ENCODE measurements at places on chromosomes 1 and 21. TPM values are rescaled to one million over a fixed set of nuclear protein-coding genes. Genes with fewer than 3 reads are reported as not detected.

DNA sequence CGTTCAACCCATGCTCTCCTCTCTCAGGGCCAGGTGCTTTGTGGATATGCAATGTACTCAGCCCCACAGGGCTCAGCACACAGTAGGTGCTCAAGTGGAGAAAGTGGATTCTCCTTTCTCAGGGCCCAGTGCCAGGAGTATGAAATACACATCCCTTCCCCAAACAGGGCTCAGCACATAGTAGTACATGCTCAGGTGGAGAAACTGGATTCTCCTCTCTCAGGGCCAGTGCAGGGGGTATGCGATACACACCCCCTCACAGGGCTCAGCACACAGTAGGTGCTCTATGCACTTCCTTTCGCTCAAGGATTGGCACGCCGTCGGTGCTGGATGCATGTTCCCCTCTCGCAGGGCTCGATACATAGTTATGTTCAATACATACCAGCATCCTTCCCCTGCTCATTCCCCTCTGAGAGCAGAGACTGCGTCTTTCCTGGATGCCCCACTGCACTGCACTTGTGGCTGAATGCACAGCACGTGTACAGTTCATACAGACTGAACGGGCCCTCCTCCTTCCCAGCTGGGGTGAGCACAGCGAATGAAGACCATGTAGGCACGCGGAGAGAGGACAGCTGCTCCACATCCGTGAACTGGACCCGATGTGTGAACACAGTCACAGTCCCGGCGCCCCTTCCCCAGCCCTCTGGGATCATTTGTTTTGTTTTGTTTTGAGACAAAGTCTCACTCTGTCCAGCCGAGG lies 16.6 kb upstream of the DISP3 start:
- DNase-seq, result no peak
- no peak overlapping the region for H3K27ac ChIP-seq
- H3K36me3 ChIP-seq, result no peaks in the 10 kb centered on the region

GRCh38 chr21:38478782-38479181 lies 19.5 kb downstream of the ERG start:
- H3K4me3 ChIP-seq, result no peak overlapping the region
- no peaks in the 10 kb centered on the region for H3K27me3 ChIP-seq

GRCh38 chr1:160411271-160412027 lies 11.1 kb downstream of the VANGL2 start:
- H3K4me1 ChIP-seq, result no peaks in the 10 kb centered on the region
- no peak for DNase-seq
- H3K27ac ChIP-seq, result no peak overlapping the region
- no peak overlapping the region for H3K4me3 ChIP-seq

MMEL1 gene
- polyA plus RNA-seq, result 0.46 TPM

SYT2 gene
- polyA plus RNA-seq, result under 0.01 TPM

TSSK3 gene
- 4.4 TPM for polyA plus RNA-seq

- no peak overlapping the region for H3K27ac ChIP-seq
- H3K4me3 ChIP-seq, result no peak overlapping the region
- no peaks in the 10 kb centered on the region for H3K36me3 ChIP-seq
Observed at GRCh38 chr1:66058558-66058957, 265.9 kb downstream of the PDE4B start.

- no peak overlapping the region for H3K4me3 ChIP-seq
- no peaks in the 10 kb centered on the region for H3K27me3 ChIP-seq
- no peaks in the 10 kb centered on the region for H3K4me1 ChIP-seq
Observed at GRCh38 chr1:77552626-77553025, 129.8 kb downstream of the ZZZ3 start.

GRCh38 chr1:179021873-179022272 lies 3.8 kb upstream of the FAM20B start:
- DNase-seq, result no peak
- H3K27ac ChIP-seq, result no peak overlapping the region
- peaks cover 9% of the 10 kb centered on the region for H3K4me1 ChIP-seq
- H3K36me3 ChIP-seq, result no peaks in the 10 kb centered on the region
- no peak overlapping the region for H3K4me3 ChIP-seq

- peaks cover 48% of the 10 kb centered on the region for H3K36me3 ChIP-seq
- H3K4me1 ChIP-seq, result peaks cover 9% of the 10 kb centered on the region
- H3K27ac ChIP-seq, result no peak within 1 kb of the TSS
- no peak within 1 kb of the TSS for H3K4me3 ChIP-seq
- H3K27me3 ChIP-seq, result no peaks in the 10 kb centered on the region
Observed at GRCh38 chr1:33320619-33321165, at the start of gene A3GALT2. Gene A3GALT2, minus strand, starts transcription at chr1:33321098. Its CDS starts 0 bp downstream, at chr1:33321098.

DNA sequence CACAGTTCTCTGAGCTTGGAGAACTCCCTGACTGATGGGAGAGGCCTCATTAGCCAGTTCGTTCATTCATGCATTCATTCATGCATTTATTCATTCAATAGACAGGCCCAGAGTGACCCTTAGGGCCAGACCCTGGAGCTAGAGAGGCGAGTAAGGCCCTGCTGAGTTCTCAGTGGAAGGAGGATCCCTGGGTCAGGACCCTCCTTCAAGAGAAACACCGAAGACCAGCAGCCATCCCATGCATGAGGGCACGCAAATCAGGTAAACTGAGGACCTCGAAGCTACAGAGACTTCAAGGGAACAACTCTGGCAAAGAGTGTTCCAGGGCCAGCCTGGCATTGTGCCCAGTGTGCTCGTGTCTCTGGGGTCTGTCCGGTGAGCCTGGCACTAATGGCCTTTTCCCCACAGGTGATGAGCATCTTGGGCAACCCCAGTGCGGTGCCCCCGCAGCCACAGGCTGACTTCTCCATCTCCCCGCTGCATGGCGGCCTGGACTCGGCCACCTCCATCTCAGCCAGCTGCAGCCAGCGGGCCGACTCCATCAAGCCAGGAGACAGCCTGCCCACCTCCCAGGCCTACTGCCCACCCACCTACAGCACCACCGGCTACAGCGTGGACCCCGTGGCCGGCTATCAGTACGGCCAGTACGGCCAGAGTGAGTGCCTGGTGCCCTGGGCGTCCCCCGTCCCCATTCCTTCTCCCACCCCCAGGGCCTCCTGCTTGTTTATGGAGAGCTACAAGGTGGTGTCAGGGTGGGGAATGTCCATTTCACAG lies 104.8 kb downstream of the PAX7 start:
- H3K4me3 ChIP-seq, result no peak overlapping the region
- no peaks in the 10 kb centered on the region for H3K36me3 ChIP-seq
- no peak overlapping the region for H3K27ac ChIP-seq
- H3K27me3 ChIP-seq, result no peaks in the 10 kb centered on the region
- no peak for DNase-seq

GRCh38 chr1:207923561-207923960 lies 12.6 kb upstream of the CD34 start:
- H3K4me1 ChIP-seq, result peaks cover 74% of the 10 kb centered on the region
- H3K27me3 ChIP-seq, result peaks cover 5% of the 10 kb centered on the region
- no peaks in the 10 kb centered on the region for H3K36me3 ChIP-seq

DNA sequence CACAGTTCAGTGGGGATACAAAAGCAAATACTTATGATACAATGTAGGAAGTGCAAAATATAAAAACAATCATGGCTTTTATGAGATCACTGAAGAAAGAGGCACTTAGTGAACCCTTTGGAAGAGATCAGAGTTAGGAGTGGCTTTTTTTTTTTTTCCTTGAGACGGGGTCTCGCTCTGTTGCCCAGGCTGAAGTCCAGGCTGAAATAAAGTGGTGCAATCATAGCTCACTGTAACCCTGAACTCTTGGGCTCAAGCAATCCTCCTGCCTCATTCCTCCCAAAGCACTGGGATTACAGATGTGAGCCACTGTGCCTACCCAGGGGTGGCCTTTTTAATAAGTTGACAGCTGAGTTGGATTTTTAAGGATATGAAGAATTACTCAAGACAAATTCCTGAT lies 17.3 kb upstream of the RASAL2 start:
- H3K27me3 ChIP-seq, result no peaks in the 10 kb centered on the region
- no peak overlapping the region for H3K27ac ChIP-seq
- no peak overlapping the region for H3K4me3 ChIP-seq
- H3K4me1 ChIP-seq, result no peaks in the 10 kb centered on the region
- H3K36me3 ChIP-seq, result no peaks in the 10 kb centered on the region

S100A3 gene
- polyA plus RNA-seq, result 6.3 TPM

RSPH1 gene
- polyA plus RNA-seq, result not detected

CNTN2 gene
- polyA plus RNA-seq, result 0.73 TPM

GRCh38 chr1:13929313-13929712 lies 229.3 kb downstream of the PRDM2 start:
- no peak overlapping the region for H3K4me3 ChIP-seq
- no peak for DNase-seq
- H3K36me3 ChIP-seq, result no peaks in the 10 kb centered on the region
- H3K27ac ChIP-seq, result no peak overlapping the region

DNA sequence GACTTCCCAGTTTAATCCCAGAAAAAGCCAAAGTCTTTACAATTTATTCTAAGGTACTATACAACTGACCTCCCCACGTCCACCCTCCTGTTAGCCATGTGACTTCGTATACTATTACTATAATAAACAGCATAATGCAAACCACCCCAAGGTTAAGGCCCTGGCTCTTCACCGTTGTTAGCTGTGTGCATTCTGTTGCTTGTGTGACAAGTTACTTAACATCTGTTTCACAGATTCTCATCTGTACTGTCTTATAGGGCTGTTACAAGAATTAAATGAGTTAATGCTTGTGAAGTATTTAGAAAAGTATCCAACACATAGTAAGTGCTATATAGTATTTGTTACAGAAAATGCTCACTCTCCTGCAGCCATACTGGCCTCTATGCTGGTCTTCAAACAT lies 15.7 kb downstream of the WARS2 start:
- H3K4me1 ChIP-seq, result no peaks in the 10 kb centered on the region
- H3K36me3 ChIP-seq, result no peaks in the 10 kb centered on the region
- H3K27ac ChIP-seq, result no peak overlapping the region

GRCh38 chr1:154844297-154844681 lies 25.8 kb downstream of the KCNN3 start:
- H3K27me3 ChIP-seq, result no peaks in the 10 kb centered on the region
- H3K27ac ChIP-seq, result no peak overlapping the region
- no peak for DNase-seq
- no peaks in the 10 kb centered on the region for H3K36me3 ChIP-seq
- no peak overlapping the region for H3K4me3 ChIP-seq

GRCh38 chr1:226820941-226821718 lies 49.3 kb upstream of the PSEN2 start:
- H3K27ac ChIP-seq, result peak overlapping the region; percentile 59
- H3K36me3 ChIP-seq, result no peaks in the 10 kb centered on the region
- H3K27me3 ChIP-seq, result no peaks in the 10 kb centered on the region
- peak; percentile 68 for DNase-seq
- no peak overlapping the region for H3K4me3 ChIP-seq

All from heart right ventricle (tissue), 16 donors.